NK-92 treated with Interleukin-12 subunit alpha and Interleukin-12 subunit beta, amount 100 ng/mL, for 24 hours (cell line): ENCODE measurements at places on chromosomes 16 and 17.
A peak's percentile ranks its signal among the peaks of the same experiment; 100 is the strongest.

- peak; percentile 38 for DNase-seq
Measured at GRCh38 chr16:57689762-57690558, 4.6 kb upstream of the DRC7 start.

DNA sequence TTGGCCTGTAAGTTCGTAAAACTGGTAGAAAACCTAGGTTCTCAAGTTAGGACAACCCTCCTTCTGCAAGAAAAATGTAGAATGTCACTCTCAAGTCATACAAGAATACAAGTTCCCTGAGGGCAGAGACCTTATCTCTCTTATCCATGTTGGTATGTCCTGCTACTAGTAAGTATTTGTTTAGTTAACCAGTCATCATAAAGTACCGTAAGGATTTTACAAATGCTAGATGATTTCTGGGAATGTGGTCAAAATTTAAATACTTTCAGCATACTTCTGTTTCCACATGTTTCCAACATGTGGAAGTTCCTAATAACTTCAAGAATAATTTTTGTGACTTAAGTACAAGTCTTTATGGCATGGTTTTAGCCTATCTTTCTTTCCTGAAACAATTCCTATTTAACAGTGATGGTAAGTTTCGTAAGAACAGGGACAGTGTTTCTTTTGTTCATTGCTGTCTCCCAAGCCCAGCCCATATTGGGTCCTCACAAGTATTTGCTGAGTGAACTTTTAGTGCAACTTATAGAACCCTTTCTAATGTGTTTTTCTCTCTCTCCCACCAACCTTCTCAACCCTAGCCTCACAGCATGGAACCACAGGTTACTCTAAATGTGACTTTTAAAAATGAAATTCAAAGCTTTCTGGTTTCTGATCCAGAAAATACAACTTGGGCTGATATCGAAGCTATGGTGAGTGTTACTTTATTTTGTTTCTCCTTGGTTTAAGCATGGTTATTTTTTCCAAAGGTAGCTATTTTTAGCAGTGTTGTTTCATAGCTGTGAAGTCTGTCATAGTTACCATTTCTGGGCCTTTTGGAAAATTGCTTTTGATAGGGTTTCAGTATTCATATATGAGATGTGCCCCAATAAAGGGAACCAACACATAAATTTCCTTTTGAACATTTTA, 4.5 kb downstream of the NBR1 start:
- DNase-seq: no peak

GRCh38 chr17:37490022-37490587, 414 bp downstream of the DUSP14 start:
- DNase-seq: peak; percentile 38

DNA sequence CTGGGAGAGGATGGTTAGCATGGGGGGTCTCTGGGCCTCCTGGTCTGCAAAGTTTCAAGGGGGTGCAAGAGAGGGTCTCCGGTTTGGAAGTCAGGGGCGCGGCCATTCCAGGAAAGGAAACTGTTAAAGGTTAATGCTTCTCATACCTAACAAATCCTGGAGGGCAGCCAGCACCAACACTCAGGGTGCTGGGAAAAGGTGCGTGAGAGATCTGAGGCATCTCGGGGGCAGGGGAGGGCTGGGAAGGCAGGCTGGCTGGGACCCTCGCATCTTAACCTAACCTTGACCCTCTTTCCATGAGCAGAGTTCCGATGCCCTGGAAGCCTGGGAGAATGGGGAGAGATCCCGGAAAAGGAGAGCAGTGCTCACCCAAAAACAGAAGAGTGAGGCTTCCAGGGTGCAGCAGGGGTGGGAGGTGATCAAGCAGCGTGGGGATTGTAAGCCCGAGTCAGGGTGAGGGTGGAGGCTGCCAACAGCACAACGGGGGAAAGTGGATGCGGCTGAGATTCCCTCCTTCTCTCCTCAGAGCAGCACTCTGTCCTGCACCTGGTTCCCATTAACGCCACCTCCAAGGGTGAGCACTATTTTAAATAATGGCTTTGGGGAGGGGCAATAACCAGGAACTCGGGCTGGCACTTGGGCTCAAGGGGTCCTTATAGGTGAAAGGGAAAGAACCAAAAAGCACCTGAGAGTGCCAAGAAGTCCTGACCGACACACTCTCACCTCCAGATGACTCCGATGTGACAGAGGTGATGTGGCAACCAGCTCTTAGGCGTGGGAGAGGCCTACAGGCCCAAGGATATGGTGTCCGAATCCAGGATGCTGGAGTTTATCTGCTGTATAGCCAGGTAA, 996 bp downstream of the TNFSF13 start:
- no peak for DNase-seq

DNA sequence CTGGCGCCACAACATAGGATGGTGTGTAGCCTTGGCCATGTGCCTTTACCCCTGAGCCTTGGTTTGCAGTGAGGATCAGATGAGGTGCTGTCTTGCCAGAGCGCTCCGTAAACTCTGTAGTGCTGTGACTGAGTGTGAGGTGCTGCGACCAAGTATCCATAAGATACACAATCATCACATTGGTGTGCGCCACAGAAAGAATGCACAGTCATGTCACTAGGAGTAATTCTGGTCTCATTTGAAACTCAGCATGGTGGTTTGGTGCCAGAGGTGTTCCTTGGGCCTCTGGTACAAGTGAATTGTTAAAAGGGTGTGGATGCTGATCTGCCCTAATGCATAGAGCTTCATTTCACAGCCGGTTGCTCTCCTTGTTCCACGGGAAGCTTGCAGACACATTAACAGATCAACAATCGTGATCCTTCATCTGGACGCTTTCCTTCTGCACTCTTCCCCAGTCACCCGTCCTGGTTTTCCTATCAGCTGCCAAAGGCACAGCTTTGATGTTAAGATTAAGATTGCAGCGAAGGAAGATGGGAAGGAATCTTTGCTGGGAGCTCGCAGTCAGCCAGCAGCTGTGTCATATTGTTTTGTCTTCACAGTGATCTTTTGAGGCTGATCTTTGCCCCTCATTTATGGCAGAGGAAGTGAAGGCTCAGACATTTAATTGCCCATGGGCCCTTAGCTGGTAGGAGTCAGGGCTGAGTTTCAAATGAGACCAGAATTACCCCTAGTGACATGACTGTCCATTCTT, 79.1 kb downstream of the KSR1 start:
- DNase-seq: no peak

- no peak for DNase-seq
Measured at GRCh38 chr16:69932691-69933392, 18.3 kb upstream of the CLEC18A start.

- no peak for DNase-seq
Measured at GRCh38 chr16:1613728-1614455, 1.7 kb downstream of the CRAMP1 start.

- no peak for DNase-seq
Measured at GRCh38 chr17:29179232-29180033, 765 bp downstream of the MYO18A start.

GRCh38 chr17:80382446-80382845, 32.5 kb upstream of the ENDOV start:
- DNase-seq: no peak

DNA sequence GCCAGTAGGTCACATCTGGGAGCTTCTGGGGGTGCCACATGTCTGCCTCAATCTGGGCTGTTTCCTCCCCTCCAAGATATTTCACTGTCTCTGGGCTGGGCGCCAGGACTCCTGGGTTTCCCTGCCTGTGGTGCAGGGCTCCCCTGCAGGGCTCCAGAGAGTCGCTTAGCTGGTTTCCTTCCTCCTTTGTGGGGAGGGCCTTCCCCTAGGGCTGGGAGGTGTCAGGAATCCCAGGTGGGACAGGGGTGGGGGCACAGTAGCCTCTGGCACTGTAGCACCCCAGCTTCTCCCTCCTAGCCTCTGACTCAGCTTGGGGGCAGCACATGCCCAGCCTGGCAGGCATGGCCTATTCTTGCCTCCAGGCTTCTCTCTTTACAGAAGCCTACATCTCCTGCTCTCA, 2.6 kb downstream of the RARA start:
- DNase-seq: no peak
